ENCODE measurements at places on chromosomes 12 and 14.

GRCh38 chr14:80095623-80096022 is 115.7 kb downstream of the DIO2 start:
- no peak for DNase-seq

- no peak for DNase-seq
These were observed 30.2 kb downstream of the CACNA1C start for GRCh38 chr12:2083008-2083407.

GRCh38 chr14:39884091-39884490 is 451.9 kb upstream of the FBXO33 start:
- no peak for DNase-seq

DNA sequence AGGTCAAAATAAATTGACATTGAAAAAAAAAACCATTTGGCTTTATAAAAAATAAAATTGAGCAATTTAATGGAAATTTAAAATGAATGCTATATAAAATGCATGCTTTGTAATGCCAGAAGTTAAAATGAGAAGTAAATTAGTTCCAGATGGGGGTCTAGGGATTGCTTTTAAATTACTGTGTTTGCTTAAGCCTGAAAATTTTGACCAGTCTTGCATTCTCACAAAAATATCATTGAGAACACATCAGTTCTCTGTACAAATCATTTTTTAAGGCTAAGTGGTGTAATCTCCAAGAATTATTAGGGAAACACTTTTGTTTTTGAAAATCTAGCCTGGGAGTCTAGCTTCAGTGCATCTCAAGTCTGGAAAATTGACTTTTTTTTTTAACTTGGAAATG is 90.7 kb downstream of the RERG start:
- DNase-seq: no peak

GRCh38 chr12:58502226-58502625 is 418.1 kb downstream of the LRIG3 start:
- DNase-seq: no peak

DNA sequence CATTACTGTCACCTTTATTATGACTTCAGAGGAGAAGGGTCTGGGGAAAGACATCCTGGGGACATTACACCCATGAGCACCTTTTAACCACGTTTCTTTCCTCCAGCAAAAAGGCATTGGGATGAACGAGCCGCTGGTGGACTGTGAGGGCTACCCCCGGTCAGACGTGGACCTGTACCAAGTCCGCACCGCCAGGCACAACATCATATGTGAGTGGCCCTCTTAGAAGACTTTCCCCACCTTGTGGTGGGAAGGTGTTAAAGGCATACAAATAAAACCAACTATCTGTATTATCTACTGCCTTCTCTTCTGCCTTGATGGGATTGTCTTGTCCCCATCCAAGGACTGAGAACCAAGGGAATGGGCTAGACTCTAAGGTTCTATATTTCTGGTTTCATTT is 6.0 kb downstream of the PSMD9 start:
- DNase-seq: no peak

GRCh38 chr14:53035336-53036210 is 84.7 kb upstream of the FERMT2 start:
- no peak for DNase-seq

GRCh38 chr12:7026854-7027253 is 8.6 kb upstream of the LPCAT3 start:
- no peak for DNase-seq

GRCh38 chr14:56686416-56686815 is 106.8 kb downstream of the TMEM260 start:
- DNase-seq: no peak

GRCh38 chr14:80764496-80764895 is 177.0 kb downstream of the CEP128 start:
- DNase-seq: no peak

DNA sequence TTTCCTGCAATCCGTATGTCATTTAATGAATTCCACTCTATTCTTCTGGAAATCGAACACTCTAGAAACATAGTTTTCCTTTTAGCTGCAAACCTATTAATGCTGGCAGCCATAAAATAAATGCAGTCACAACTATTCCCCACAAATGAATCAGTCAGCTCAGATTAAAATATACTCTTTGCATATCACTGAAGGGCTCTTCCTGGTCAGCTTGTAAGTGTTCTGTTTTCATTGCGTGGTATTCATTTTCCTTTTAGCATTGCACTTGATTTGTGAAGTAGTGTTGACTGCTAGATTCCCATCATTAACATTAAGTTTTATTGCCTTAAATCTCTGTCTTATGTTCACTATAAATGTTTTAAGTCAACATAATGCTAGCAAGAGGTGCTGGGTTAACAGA is 685.9 kb downstream of the DIO2 start:
- DNase-seq: no peak

DNA sequence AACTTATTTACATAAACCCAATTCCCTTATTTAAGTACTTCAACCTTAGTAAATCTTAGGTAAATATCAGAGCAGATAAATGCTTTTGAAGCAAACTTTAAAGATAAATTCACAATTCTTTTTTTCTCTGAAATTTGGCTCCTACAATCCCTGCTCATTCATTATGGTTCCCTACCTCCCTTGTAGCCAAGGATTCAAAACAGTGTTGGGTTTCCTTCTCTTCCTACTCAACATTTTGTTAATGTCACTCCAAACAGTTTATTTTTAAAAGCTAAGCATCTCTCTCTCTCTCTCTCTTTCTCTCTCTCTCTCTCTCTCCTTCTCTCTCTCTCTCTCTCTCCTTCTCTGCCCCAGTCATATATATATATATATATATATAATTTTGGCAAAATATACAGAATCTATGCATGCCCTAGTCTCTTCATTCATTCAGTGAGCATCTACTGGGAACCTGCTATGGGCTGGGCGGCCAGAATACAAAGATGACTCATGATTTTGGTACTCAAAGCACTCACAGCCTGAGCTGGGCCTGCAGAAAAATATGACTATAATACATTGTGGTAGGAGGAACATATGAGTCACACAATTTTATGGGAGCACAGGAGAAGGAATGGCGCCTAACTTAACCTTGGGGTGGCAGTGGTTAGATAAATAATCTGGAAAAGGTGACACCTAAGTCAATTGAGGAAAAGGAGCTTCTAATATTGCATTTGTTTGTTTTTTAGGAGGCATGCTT is 123.7 kb upstream of the DHRS4 start:
- DNase-seq: no peak

DNA sequence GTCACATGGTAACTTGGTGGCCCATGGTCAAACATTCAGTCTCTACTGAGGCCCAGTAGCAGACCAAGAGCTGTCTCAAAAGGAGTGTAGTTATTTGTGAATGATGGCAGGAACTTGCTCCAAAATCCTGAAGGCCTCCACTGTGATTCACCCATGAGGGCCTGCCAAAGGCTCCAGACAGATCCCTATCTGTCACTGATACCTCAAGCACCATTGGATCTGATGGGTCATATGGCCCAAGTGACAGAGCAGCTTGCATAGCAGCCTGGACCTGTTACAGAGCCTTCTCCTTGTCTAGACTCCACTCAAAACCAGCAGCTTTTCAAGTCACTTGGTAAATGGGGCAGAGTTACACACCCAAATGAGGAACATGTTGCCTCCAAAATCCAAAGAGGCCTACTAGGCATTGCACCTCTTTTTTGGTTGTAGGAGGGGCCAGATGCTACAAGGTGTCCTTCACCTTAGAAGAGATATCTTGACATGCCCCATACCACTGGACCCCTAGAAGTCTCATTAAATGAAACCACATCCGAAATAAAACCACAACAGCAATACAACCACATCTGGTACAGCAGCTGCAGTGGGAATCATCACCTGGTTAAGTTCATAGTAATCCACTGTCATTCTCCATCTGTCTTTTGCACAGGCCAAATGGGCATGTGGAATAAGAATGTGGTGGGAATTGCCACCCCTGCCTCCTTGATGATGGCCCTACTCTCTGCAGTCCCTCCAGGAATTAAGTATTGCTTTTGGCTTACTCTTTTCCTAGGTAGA is 150.4 kb upstream of the MAX start:
- no peak for DNase-seq

- no peak for DNase-seq
These were observed 43.6 kb downstream of the DDX51 start for GRCh38 chr12:132100306-132101065.

All from CD4-positive, alpha-beta memory T cell (primary cell).